Activated CD8-positive, alpha-beta memory T cell treated with anti-CD3 and anti-CD28 coated beads for 1 hour (primary cell): ENCODE measurements at places on chromosomes 5 and 9.

GRCh38 chr5:9707732-9708462 lies 77.7 kb upstream of the TAS2R1 start:
- DNase-seq, result no peak

- DNase-seq, result no peak
These were observed 48.8 kb upstream of the FREM1 start for GRCh38 chr9:14958989-14959388.

GRCh38 chr9:36787709-36788108 lies 215.0 kb downstream of the MELK start:
- DNase-seq, result no peak

DNA sequence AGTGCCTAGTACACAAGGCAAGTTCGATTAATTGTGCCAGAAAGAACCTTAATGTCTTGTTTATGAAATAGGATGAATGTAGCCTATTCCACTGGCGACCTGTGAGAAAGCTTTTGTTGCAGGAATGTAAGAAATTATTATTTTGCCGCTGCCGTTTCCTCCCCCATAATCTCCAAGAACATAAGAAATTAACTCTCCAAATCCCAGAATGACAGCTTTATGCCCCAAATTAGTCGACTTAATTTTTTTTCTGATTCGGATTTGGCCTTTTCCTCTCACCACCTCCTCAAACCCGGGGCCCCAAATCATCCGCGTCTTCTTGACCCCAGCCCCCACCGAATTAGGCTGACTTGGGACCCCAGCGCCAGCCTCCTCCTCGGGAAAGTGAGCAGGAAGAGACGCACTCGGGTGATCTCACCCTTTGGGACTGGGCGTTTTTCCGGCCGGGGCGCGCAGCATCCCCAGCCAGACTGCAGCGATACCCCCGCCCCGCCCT lies 682 bp upstream of the SPTAN1 start:
- no peak for DNase-seq

DNA sequence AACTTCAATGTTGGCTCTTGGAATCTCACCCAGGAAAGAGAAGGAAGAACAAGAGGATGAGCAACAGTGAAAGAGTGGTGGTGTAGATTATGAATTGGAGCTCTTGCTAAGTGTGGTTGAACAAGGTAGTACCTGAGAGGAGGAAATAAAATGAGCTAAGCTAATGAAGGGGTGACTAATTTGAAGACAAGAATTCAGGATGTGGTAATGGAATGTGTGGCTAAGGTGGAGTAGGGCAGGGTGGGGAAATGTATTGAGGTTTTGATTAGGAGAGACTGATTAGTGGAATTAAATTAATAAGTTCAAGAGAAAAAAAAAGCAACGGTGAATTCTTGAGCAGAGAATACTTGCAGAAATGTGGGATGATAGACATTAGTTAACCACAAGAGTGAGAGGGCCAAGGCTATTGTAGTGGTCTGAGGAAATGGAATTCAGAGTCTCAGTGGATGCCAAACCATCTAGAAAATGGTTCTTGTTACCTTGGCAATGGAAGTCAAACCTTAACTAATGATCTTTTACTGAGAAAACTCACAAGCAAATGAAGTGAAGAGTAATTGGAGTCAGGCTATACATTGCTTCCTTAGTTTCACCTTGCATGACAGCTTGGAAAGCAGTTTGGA lies 648.3 kb upstream of the ZNF608 start:
- DNase-seq, result no peak

GRCh38 chr9:135674977-135675376 lies 11.9 kb downstream of the LCN9 start:
- DNase-seq, result no peak

GRCh38 chr5:119270960-119271757 lies 84.7 kb upstream of the TNFAIP8 start:
- DNase-seq, result no peak

GRCh38 chr5:76808141-76808691 lies 10.6 kb upstream of the F2RL1 start:
- no peak for DNase-seq

DNA sequence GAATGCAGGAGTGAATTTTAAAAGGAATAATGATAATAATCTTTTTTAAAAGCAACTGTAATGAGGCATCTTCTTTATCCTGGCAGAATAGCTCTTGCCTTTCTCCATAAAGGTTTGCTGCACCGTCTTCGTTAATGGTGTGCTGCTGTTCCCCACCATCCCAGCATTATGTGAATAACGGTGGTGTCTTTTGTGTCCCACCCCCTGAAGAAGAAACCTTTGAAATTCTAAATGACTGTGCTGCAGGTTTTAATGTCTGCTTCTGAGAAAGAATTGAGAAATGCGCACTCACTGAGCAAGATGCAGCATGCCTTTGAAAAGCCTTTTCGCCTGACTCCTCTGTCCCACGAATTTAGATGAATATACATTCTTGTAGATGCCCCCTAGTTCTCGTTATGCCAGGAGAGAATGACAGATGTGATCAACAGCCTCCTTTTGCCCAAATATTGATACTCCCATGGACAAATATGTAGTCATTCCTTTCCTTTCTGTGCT lies 246.1 kb upstream of the ZNF462 start:
- no peak for DNase-seq

GRCh38 chr5:161167016-161167767 lies 315.2 kb upstream of the ATP10B start:
- DNase-seq, result no peak

GRCh38 chr9:130024597-130024994 lies 18.4 kb downstream of the FNBP1 start:
- no peak for DNase-seq

- no peak for DNase-seq
These were observed 793.7 kb downstream of the BRINP1 start for GRCh38 chr9:118575341-118576070.

GRCh38 chr9:134555094-134555650 lies 86.4 kb upstream of the COL5A1 start:
- DNase-seq, result no peak

DNA sequence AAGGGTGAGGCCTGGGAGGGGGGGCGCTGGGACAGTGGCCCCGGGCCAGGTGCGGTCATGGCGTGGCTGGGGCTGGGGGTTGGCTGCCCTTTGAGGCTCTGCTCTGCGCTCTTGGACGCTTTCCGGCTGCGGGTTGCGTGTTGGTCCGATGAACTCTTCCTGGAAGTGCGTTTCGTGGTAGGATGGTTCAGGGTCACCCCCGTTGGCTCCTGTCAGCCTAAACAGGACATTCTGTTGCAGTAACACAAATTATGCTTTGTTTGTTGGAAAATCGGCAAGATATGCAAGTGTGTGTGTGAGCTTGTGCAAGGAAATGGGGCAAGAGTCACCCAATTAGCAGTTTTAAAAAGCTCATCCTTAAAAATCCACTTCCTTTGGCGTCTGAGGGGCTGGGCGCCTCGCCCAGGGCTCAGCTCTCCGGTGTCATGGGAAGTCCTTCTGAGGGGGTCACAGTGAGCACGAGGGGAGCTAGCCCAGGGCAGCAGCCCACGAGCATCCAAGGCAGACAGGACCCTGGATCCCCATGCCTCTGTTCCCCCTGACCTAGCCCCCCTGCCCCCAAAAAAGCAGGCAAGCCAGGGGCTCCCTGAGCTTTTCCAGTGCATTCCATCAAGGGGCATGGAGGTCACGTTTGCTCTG lies 22.2 kb upstream of the RNU6ATAC start:
- DNase-seq, result no peak

DNA sequence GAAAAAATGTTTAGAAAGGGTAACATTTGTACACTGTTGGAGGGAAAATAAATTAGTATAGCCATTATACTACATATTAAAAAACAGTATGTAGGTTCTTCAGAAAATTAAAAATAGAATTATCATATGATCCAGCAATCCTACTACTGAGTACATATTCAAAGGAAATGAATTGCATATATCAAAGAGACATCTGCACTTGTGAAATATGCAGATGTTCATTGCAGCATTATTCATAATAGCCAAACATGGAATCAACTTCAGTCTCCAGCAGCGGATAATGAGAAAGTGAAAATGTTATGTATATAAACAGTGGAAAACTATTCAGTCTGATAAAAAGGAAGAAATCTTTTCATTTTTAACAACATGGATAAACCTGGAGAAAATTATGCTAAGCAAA lies 695.5 kb downstream of the SLCO4C1 start:
- DNase-seq, result no peak

GRCh38 chr5:60687927-60688720 lies 11.8 kb downstream of the DEPDC1B start:
- DNase-seq, result no peak

DNA sequence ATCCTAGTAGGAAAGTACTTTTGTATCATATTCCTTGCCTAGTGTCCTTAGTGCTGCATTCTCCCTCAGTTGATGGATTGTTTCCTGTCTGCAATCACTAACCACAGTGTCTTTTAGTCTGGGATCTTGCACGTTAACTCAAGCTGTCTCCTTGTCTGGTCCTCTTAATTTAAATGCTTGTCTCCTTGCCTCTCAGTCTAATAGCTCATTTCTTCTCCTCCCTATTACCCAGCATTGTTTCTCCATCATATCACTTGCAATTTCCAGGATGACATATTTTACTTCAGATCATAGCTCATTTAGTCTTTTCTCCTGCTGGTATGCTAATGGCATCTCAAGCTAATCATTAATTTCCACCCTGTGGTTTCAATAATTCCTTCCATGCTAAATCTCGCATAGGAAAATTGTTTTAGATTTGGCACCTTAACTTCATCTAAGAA lies 2052.0 kb upstream of the C9orf72 start:
- no peak for DNase-seq

DNA sequence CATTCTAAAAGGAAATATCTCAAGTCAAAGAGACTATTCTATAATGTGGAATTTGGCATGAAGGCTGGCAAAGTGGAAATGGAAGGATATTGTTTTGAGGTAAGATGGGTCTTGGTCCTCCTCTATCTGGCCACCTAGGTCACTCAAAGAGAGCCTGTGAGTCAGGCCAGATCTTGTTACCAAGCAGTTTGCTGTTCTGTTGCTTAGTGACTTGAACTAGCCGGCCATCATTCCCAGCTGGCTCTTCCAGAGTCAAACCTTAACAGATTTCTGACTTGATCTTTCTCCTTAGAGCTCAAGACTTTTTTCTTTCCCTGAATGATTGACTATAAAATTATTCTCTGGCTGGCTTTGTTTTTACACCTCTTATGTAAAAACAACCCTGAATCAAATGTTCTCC lies 136.1 kb downstream of the PDE4D start:
- DNase-seq, result no peak

- DNase-seq, result no peak
These were observed 166.5 kb downstream of the RMI1 start for GRCh38 chr9:84146893-84147710.

- DNase-seq, result no peak
These were observed 121.1 kb downstream of the CAVIN4 start for GRCh38 chr9:100698945-100699344.

GRCh38 chr5:33649549-33650482 lies 209.1 kb downstream of the TARS1 start:
- DNase-seq, result no peak

- DNase-seq, result no peak
These were observed 19.9 kb downstream of the ABITRAM start for GRCh38 chr9:108953983-108954574.

DNA sequence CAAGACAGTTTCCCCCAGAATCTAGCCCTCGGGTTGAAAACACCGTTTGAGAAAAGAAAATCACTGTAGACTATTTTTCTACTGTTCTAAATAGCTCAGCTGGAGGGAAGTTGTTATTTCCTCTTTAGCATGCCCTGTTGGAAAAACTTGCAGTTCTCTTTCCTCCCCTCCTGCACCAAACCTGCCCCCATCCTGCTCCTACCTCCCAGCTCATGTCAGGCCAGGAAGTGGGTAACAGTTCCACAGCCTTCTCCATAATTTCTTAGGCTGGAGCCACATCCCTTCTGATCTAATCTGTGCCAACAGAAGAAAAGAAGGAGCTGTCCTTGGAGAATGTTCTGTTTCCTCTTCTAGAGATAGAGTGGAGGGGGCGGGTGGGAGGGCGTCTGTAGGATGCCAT lies 437.7 kb downstream of the SPOCK1 start:
- no peak for DNase-seq

DNA sequence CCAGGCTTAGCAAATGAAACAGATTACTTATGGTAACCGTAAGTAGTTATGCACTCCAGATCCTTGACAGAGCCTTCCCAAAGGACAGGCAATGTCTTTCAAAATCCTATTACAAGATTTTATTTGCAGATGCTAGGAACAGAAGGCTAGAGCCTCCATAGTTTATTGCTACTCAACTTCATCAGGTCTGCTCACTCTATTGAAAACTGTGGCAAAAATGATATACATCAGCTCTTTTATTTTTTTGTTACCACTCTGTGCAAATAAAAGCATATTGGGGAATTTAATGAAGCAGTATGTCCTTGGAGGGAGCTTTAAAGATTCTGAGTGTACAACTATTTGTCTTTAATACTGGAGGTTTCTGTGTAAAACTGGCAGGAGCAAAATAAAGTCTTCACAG lies 46.5 kb downstream of the SLC44A1 start:
- no peak for DNase-seq

DNA sequence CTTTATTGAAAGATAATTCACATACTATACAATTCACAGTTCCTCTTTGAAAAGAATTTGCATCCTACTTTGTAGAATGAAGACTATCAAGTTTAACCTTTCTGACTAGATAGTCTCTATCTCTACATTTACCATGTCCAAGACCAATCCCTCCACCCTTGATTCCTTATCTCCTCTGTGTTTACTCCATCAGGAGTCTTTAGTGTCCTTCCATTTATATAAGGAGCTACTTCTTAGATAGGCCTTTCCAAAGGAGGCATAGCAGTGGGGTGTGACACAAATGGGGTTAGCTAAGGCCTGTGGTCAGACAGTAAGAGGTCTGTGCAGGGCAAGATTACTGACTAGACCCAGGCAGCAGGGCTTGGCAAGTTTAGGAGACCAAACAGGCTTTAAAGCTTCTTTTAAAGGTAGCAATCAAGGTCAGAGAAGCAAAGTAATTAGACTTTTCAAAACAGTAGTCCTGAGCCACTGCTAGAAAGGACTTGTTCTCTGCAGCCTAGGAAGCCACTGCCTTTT lies 11.1 kb upstream of the DMXL1 start:
- no peak for DNase-seq

DNA sequence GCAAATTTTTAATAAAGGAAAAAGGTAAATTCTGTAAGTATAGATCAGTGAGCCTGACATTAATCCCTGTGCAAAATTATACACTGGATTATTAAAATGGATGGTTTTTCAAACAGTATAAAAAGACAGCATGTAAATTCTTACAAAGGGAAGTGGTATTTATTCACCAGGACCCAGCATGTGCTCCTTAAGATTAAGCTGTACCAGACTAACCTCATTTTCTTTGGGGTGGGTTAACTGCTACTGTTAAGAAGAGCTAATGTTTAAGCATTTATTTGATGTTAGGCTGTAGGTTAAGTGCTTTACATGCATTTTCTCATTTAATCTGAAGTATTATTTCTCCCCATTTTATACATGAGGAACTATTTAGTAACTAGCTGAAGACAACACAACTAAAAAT lies 60.3 kb upstream of the RFX3 start:
- DNase-seq, result no peak

DNA sequence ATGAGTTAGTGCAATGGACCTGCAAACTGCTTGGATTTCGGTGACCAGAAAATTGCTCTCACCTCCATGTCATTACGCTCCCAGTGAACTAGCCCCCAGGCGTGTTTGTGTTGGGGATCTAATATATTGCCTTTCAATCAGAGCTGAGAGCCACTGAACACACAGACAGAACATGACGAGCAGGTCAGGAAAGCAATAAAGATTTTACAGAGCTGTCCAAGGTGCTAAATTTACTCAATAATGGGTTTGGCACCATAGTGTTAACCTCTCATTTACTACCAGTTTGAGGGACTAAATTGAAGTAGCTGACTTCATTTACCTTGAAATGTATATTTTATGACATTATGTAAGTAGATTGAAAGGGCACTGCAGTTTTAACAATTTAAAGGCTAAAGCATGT lies 383.0 kb downstream of the EBF1 start:
- no peak for DNase-seq
